K562 (cell line): ENCODE measurements at places on chromosomes 2 and 18.
A peak's percentile ranks its signal among the peaks of the same experiment; 100 is the strongest.

- DNase-seq: no peak
- H3K27ac ChIP-seq: no peak overlapping the region
- H3K4me3 ChIP-seq: no peak overlapping the region
- no peaks in the 10 kb centered on the region for H3K36me3 ChIP-seq
Observed at GRCh38 chr2:31108561-31109286, 29.5 kb downstream of the GALNT14 start.

DNA sequence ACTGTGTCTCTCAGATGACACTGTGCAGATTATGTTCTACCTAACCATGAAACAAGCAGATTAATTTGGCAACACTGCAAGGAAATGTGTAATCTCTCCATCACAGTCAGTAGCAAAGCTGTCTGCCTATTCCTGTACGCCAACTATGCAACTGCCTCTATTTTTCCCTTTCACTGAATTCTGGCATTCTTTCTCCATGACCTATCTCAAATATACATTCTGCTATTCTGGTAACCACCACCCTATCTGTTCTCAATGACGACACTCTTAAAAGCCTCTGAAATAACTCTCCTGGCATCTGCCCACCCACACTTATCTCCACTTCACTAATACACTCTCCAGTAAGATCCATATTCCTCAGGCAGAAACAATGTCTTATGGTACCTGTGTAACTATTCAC lies 78.7 kb downstream of the ABCA12 start:
- H3K27ac ChIP-seq: no peak overlapping the region
- no peaks in the 10 kb centered on the region for H3K4me1 ChIP-seq
- DNase-seq: no peak
- no peaks in the 10 kb centered on the region for H3K36me3 ChIP-seq
- no peak overlapping the region for H3K4me3 ChIP-seq

- no peaks in the 10 kb centered on the region for H3K27me3 ChIP-seq
- no peak for DNase-seq
- no peak overlapping the region for H3K27ac ChIP-seq
Observed at GRCh38 chr18:33802955-33803354, 224.9 kb downstream of the ASXL3 start.

GRCh38 chr2:239339726-239340601 lies 60.9 kb downstream of the HDAC4 start:
- H3K27me3 ChIP-seq: no peaks in the 10 kb centered on the region
- no peak for DNase-seq
- H3K36me3 ChIP-seq: no peaks in the 10 kb centered on the region
- no peaks in the 10 kb centered on the region for H3K4me1 ChIP-seq
- H3K4me3 ChIP-seq: no peak overlapping the region

DNA sequence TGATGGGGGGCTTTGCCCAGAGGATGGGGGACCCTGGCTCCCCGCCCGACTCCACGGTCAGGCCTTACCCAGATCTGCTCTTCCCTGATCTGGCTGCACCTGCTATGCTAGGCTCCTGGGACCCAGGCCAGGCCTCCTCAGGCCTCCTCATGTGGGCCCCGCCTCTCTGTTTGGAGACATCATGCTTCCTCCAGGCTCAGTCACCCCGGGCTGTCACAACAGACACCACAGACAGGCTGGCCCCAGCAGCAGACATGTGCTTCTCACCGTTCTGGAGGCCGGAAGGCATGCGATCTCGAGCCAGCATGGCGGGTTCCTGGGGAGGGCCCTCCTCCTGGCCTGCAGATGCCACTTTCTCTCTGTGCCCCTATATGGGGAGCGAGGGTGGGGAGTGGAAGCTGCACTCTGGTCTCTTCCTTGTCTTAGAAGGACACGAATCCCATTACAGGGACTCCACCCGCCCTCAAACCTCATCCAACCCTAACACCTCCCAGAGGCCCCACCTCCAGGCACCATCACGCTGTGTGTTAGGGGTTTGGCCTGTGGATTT lies 10.8 kb upstream of the NEU4 start:
- H3K27ac ChIP-seq: no peak overlapping the region
- no peak overlapping the region for H3K4me3 ChIP-seq
- no peaks in the 10 kb centered on the region for H3K36me3 ChIP-seq
- no peak for DNase-seq
- H3K27me3 ChIP-seq: no peaks in the 10 kb centered on the region

- DNase-seq: no peak
- no peaks in the 10 kb centered on the region for H3K36me3 ChIP-seq
- no peak overlapping the region for H3K27ac ChIP-seq
- H3K4me1 ChIP-seq: no peaks in the 10 kb centered on the region; the same call in 1 of the 3 replicates
- H3K27me3 ChIP-seq: no peaks in the 10 kb centered on the region; the same call in 1 of the 2 replicates
Observed at GRCh38 chr2:216700088-216700567, 4.8 kb upstream of the IGFBP5 start.

DNA sequence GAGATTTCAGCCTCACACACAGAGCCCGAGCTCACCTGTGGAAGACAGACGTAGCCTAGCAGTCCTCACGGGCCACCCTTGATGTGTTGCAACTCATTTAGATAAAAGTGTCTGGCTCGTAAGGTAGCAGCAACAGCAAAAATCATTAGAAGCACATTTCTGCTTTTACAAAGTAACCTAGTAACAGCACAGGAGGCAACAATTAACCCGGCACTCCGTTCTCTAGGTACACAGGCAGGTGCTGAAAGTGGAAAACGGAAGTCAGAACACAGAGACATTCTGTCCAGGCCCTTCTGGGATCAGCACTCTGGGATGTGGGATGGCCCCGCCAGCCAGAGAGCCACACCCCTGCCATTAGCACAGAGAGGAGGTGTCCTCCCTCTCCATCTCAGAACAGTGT lies 99.3 kb downstream of the KLHL29 start:
- no peak for DNase-seq
- no peaks in the 10 kb centered on the region for H3K36me3 ChIP-seq
- H3K27me3 ChIP-seq: peaks cover 67% of the 10 kb centered on the region
- no peak overlapping the region for H3K27ac ChIP-seq
- no peaks in the 10 kb centered on the region for H3K4me1 ChIP-seq

DNA sequence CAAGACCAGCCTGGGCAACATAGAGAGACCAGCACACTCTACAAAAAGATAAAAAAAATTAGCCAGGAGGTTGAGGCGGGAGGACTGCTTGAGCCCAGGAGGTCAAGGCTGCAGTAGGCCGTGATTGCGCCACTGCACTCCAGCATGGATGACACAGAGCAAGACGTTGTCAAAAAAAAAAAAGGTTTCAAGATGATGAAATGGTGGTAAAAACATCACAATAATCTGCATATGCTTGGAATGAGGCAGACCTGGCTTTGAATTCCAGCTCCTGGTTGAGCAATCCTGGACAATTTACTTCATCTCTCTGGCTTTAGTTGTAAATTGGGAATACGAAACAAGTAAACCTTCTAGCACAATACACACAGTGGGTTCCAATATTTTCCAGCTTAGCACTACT lies 24.1 kb downstream of the USP40 start:
- no peak overlapping the region for H3K4me3 ChIP-seq
- no peaks in the 10 kb centered on the region for H3K27me3 ChIP-seq
- H3K27ac ChIP-seq: no peak overlapping the region
- H3K36me3 ChIP-seq: peaks cover 2% of the 10 kb centered on the region; the same call in 1 of the 3 replicates
- no peaks in the 10 kb centered on the region for H3K4me1 ChIP-seq

DNA sequence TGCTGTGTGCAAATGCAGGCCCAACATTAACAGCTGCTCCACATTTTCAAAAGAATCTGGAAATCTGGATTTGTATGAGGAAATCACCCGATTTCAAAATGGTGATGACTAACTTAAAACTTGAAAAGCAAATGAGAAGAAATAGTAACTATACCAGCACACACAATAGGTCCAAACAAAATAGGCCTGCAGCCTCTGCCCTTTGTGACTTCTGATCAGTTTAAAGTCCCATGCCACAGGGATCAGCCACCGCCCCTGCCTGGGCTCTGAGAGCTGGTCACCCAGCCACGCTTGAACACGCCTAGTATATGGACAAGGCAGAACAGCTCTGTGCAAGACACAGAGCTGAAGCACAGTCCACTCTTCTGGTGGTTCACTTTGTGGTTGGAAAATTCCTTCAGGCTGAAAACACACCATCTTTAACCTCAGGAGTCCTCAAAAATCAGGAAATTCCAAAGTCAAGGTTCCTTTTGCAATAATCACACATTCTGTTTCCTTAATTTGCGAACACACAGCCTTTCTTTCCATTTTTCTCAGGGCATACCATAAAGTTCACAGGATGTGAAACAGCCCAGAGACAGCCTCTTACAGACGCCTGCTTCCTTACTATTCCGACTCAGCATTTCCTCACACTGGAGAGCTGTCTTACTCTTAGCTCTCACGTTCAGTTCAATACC lies 150.1 kb upstream of the RIOK3 start:
- DNase-seq: no peak
- no peak overlapping the region for H3K4me3 ChIP-seq
- H3K36me3 ChIP-seq: no peaks in the 10 kb centered on the region
- no peaks in the 10 kb centered on the region for H3K27me3 ChIP-seq
- H3K4me1 ChIP-seq: no peaks in the 10 kb centered on the region

DNA sequence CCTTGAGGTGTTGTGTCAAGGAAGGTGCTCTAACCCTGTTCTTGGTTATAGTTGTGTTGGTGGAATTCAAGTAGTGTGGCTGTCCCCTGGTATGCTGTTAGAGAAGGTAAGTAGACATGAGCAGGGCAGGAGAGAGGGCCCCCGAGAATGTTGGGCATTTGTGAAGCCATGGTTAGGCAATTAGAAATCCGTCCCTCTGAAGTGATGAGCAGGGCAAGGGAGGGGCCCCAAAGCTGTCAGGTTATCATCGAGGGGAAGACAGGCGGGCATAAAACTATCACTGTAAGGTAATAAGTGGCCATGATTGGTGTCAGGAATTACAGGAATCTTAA lies 5.2 kb downstream of the XRCC5 start:
- H3K36me3 ChIP-seq: peaks cover 86% of the 10 kb centered on the region
- DNase-seq: no peak
- H3K27me3 ChIP-seq: no peaks in the 10 kb centered on the region
- H3K4me1 ChIP-seq: peaks cover 11% of the 10 kb centered on the region
- no peak overlapping the region for H3K4me3 ChIP-seq

- no peak overlapping the region for H3K27ac ChIP-seq
- H3K4me3 ChIP-seq: no peak overlapping the region
- H3K36me3 ChIP-seq: no peaks in the 10 kb centered on the region
- no peaks in the 10 kb centered on the region for H3K27me3 ChIP-seq
Observed at GRCh38 chr2:196108604-196109003, 40.0 kb upstream of the DNAH7 start.

- H3K36me3 ChIP-seq: no peaks in the 10 kb centered on the region
- no peaks in the 10 kb centered on the region for H3K27me3 ChIP-seq
- no peaks in the 10 kb centered on the region for H3K4me1 ChIP-seq
- H3K4me3 ChIP-seq: no peak overlapping the region
- no peak for DNase-seq
- H3K27ac ChIP-seq: no peak overlapping the region
Observed at GRCh38 chr2:28311660-28312249, 80.9 kb upstream of the FOSL2 start.

GRCh38 chr2:101387151-101387834 lies at the start of gene CREG2:
Gene CREG2 (minus strand): TSS chr2:101387503. CDS start chr2:101387457, 46 bp downstream.
- H3K36me3 ChIP-seq: no peaks in the 10 kb centered on the region
- no peaks in the 10 kb centered on the region for H3K4me1 ChIP-seq
- peak; percentile 19 for DNase-seq
- no peak within 1 kb of the TSS for H3K27ac ChIP-seq

DNA sequence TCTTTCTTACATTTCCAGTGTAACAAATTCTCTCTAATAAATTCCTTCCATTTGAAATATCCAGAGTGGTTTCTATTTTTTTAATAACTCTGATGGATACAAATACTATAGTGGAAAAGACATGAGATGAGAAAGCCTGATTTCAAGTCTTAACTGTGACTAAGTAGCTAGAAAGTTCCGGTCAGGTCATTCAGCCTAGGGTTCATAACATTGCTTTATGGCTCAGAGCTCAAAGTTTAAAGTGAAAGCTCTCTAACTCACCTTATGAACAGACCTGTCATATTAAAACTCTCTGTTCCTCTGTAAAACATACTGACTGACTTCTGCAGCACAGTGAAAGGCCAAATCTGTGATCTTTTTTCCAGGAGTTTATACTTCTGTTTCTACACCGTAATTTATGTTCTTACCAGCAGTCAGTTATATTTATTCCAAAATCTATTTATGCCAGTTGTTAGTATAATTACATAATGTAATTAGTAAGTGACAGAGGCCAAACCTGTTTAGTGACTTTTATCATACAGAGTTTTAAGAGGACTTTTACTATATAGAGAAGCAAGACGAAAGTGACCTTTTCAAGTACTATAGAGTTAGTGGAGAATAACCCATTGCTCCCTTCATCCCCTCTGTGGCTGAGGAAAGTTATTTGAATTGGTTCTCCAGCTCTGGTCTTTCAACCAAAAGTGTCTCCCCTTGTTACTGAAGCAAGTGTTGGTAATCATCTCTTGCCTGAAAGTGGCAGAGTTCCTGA lies 118.8 kb upstream of the PDE1A start:
- no peak overlapping the region for H3K27ac ChIP-seq
- H3K4me3 ChIP-seq: no peak overlapping the region

- H3K27me3 ChIP-seq: peaks cover 2% of the 10 kb centered on the region; the same call in 2 of the 3 replicates
- no peak overlapping the region for H3K4me3 ChIP-seq
- no peak for DNase-seq
- H3K36me3 ChIP-seq: no peaks in the 10 kb centered on the region
- no peak overlapping the region for H3K27ac ChIP-seq
- H3K4me1 ChIP-seq: no peaks in the 10 kb centered on the region
Observed at GRCh38 chr2:69141061-69141460, 128.1 kb downstream of the ANTXR1 start.

DNA sequence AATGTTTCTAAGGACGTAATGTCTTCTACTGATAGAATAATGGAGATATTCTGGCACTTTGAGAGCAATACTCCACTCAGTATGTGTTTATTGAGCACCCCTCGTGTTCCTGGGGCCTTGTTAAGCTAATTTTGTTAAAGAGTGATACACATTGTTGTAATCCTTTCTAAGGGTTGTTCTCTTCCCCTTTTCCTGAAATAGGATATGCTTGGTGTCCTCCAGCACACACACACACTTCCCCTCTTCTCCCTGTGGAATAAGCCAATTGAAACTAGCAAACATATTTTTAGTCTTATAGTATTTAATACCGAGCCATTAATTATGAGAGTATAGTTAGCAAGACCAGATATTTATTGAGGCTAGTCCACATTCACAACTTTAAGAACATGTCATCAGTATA lies 114.1 kb downstream of the CRIM1 start:
- no peak overlapping the region for H3K27ac ChIP-seq
- no peaks in the 10 kb centered on the region for H3K4me1 ChIP-seq
- no peaks in the 10 kb centered on the region for H3K36me3 ChIP-seq
- no peak for DNase-seq
- no peak overlapping the region for H3K4me3 ChIP-seq
- H3K27me3 ChIP-seq: no peaks in the 10 kb centered on the region
